ENCODE measurements at places on chromosomes 7 and 10.

- no peak for DNase-seq
Measured at GRCh38 chr10:102101152-102101551, 19.0 kb downstream of the LDB1 start.

DNA sequence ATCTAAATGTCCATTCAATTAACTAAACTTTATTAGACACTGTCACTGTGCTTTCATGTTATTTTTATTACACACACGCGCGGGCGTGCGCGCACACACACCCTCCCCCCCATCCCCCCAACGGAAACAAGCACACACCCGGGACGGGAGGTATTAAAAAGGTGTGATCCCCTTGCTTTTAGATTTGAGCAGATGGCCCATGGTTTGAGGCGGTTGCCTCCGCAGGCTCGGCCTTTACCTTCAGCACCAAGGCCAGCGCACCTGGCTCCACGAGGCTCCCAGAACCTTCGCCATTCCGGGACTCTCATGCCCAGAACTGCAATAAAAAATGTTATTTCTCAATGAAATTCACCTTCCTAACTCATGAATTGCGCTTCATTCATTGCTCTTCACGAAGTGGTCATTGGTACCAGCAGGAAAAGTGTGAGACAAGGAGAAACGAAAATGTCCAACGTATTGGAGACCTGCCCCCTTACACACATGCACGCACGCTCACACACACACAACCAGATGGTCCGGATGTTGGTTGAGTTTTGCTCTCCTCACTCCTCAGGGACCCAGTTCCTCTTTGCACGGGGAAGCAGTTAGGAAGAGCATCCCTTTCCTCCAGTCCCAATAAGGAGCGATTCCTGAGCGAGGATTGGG lies 20.8 kb upstream of the PTF1A start:
- DNase-seq: no peak

GRCh38 chr10:69316313-69317059 lies 38.2 kb downstream of the HK1 start:
- DNase-seq: no peak

- DNase-seq: no peak
Measured at GRCh38 chr7:20521243-20521642, 94.2 kb upstream of the ABCB5 start.

DNA sequence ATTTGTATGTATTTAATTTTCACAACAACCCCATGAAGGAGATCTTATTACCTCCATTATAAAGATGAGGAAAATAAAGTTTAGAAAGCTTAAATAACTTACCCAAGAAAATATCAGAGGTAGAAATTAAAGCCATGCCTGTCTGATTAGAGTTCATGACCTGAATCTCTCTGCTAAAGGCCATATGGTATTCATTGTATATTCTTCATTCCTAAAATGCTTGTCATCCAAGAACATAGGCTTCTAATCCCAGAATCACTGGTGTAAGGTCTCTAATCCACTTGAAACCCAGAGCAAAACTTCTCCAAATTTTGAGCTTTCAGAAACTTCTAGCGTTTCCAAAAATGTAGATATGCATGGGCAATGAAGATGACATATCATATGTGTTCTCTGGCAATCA lies 72.3 kb upstream of the YAE1 start:
- DNase-seq: no peak

DNA sequence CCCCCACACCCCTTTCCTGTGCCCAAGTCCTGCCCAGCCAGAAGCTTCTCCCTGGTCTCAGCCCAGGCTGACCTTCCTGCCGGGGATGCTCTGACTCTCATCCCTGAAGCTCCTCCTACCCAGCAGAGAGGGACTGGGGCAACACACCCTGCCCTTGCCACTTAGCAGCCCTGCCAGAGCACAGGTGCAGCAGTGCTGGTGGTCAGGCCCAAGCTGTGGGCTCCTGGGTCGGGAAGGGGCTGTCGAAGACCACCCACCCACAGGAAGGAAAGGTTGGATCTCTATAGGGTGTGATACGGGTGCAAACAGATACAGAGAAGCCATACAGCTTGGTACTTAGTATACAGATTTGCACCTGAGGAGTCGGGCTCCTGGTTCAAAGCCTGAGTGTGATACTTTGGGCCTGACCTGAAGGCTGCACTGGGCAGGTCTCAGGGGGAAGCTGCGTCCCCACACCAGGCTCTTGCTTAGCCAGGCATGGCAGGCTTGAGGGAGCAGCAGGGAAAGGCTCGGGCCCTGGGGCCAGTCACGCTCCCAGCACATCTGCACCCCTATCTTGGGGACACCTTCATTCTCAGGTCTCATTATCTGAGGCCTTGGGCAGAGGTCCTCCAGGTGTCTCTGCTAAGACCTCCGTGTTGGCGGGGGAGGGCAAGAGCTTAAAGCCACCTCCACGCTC lies 47.3 kb downstream of the TCERG1L start:
- DNase-seq: no peak

GRCh38 chr7:141511676-141512396 lies 39.4 kb upstream of the AGK start:
- no peak for DNase-seq

GRCh38 chr7:91374321-91374989 lies 110.2 kb downstream of the FZD1 start:
- no peak for DNase-seq

DNA sequence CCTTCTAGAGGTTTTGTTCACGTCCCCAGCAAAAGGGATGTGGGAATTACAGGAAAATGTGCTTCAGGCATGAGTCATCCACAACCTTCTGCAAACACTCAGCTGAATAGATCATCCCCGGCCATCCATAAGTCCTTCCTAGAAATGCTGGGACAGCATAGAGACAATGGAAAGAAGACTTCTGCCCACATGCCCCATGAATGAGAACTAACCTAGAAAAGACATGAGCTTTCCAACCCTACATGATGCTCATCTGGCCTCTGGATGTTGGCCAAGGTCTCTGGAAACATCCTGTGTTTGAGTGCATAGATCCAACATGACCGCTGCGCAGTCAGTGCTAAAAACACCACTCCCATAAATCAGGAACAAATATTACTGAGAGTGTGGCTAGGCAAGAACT lies 277.5 kb downstream of the PLXNA4 start:
- DNase-seq: no peak

DNA sequence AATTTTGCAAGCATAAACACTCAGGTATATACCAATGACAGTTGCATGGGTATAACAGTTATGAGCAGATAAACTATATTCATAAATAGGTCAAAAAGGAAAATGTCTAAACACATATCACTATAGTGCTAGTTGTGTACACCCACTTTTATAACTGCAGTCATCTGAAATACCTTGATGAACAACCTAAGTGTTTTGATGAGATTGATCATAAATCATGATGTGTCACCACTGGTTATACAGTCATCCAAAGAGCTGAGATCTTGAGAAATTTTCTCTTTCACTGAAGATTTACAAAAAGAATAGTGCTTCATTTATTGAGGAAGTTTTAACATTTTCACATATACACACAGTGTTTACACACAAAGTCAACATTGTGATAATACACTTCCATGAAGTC lies 78.6 kb upstream of the SLC25A13 start:
- no peak for DNase-seq

DNA sequence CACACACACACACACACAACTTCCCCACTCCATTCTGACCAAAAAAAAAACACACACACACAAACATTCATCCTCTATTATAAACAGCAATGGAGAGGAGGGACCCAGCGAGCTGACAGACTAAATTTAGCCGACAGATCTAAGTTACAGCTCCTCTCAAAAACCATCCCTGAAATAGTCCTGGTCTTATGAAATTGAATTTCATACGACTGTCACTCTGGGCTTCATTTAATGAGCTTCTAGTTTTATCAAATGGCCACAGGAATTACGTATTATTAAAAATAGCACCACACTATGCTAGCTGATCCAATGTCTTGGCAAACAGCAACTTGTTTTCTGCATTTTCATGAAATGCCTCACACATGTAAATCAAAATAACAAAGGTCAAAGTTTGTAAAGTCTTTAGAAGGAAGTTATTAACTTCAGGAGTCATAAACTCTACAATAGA lies 131.3 kb upstream of the ASAH2 start:
- DNase-seq: no peak

GRCh38 chr7:27162561-27163287 lies 2.6 kb downstream of the HOXA9 start:
- no peak for DNase-seq
